ENCODE measurements at places on chromosomes 5 and 9. TPM values are rescaled to one million over a fixed set of nuclear protein-coding genes. Genes with fewer than 3 reads are reported as not detected.

GDA gene
- total RNA-seq, result 282 TPM

HNRNPAB gene
- 85.2 TPM for total RNA-seq

NAIF1 gene
- total RNA-seq, result 26.1 TPM

HEMGN gene
- not detected for total RNA-seq

INSL4 gene
- not detected for total RNA-seq

ZDHHC12 gene
- total RNA-seq, result 177 TPM

DNA sequence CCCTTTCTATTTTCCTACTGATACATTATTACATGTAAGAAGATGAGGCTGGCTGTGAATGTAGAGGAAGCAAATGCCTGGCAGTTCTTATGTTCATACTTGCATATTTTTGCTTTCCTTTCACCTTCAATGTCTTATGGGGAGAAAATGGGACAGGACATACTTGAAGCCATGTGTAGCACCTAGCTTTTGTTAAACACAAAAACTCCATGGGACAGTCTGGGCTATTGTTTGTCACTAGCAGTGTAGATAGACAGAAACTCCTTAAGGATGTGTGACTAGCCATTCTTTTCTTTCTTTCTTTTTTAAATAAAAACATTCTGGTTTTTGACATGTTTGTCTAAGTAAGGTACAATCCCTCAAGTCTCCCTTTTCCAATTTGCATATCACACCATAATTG is 122.7 kb downstream of the ARL15 start:
- no peaks in the 10 kb centered on the region for H3K36me3 ChIP-seq
- H3K27me3 ChIP-seq, result no peaks in the 10 kb centered on the region
- H3K4me1 ChIP-seq, result no peaks in the 10 kb centered on the region
- no peak for DNase-seq
- no peak overlapping the region for H3K27ac ChIP-seq
- H3K4me3 ChIP-seq, result no peak overlapping the region

- DNase-seq, result no peak
- no peaks in the 10 kb centered on the region for H3K27me3 ChIP-seq
- H3K27ac ChIP-seq, result no peak overlapping the region
- H3K4me1 ChIP-seq, result no peaks in the 10 kb centered on the region
- no peaks in the 10 kb centered on the region for H3K36me3 ChIP-seq
- no peak overlapping the region for H3K4me3 ChIP-seq
Measured at GRCh38 chr5:148839960-148840359, 13.5 kb downstream of the ADRB2 start.

DNA sequence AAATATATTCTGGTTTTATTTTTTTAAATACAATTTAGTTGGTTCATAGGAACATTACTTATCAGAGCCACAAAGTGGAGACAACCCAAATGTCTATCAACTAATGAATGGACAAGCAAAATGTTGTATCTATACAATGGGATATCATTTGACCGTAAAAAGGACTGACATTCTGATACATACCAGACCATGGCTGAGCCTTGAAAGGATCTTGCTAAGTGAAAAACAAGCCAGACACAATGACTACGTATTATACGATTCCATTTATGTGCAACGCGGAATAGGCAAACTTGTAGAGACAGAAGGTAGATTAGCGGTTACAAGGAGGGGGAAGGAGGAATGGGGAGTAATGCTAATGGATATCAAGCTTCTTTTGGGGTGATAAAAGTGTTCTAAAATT is 621.6 kb downstream of the BNC2 start:
- no peaks in the 10 kb centered on the region for H3K36me3 ChIP-seq
- H3K4me1 ChIP-seq, result no peaks in the 10 kb centered on the region
- DNase-seq, result no peak
- no peaks in the 10 kb centered on the region for H3K27me3 ChIP-seq

- no peaks in the 10 kb centered on the region for H3K27me3 ChIP-seq
- H3K4me3 ChIP-seq, result no peak overlapping the region
- no peaks in the 10 kb centered on the region for H3K4me1 ChIP-seq
- DNase-seq, result no peak
Measured at GRCh38 chr5:39846144-39846543, 421.4 kb upstream of the DAB2 start.

- no peaks in the 10 kb centered on the region for H3K36me3 ChIP-seq
- H3K27ac ChIP-seq, result no peak overlapping the region
- peaks cover 8% of the 10 kb centered on the region for H3K27me3 ChIP-seq
Measured at GRCh38 chr9:123373447-123373923, 17.5 kb downstream of the CRB2 start.

DNA sequence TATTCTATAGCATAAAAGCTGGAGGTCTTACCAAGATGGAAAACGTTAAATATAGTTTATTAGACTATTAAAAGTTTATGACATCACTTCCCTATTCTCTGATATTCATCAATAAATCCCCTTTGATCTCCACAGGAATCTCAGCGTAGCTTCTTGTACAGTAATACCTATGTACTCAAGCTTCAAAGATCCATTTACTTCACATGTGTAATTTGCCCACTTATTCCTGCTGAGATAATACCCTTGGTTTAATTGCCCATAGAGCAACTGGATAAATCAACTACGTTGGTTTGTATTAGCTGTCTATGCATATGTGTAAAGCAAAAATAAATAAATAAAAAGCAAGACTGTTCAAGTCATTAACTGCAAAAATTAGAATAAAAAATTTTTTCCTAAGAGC is 219.7 kb downstream of the EFNA5 start:
- H3K36me3 ChIP-seq, result no peaks in the 10 kb centered on the region

DNA sequence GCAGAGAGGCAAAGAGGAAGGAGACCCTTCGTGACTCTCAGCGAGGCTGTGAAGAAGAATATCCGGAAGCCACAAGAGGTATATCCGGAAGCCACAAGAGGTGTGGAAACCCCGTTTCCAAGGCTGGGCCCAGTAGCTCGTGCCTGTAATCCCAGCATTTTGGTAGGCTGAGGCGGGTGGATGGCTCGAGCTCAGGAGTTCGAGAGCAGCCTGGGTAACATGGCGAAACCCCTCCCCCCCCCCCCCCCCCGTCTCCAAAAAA is 612 bp upstream of the BBLN start:
- peaks cover 18% of the 10 kb centered on the region for H3K36me3 ChIP-seq
- no peaks in the 10 kb centered on the region for H3K4me1 ChIP-seq
- no peaks in the 10 kb centered on the region for H3K27me3 ChIP-seq
- peak overlapping the region; percentile 79 for H3K27ac ChIP-seq

DNA sequence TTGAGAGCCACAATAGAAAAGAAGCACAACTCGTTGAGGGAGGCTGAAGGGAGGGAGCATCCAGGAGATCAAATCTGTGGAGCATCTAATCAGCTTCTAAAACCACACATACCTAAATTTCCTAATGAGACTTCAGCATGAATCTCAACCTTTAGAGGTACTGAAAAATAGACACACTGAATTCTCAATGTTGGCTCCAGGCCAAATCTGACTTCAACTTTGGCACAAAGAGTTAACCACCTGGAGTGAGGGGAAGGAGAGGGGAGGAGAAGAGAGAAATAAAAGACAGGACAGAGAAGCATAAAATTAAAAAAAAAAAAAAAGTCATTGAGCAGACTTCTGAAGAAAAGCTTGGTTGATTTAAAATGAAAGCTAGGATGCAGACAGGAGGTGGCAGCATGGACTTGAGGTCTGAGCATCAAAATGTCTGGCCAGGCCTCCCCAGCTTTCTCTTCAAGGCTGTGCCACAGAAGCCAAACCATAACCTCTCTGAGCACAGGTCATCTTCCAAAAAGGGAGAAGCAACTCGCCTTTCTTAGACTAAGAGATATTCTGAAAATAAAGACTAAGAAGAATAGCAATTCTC is 205.6 kb downstream of the DENND1A start:
- no peak overlapping the region for H3K27ac ChIP-seq
- H3K4me3 ChIP-seq, result no peak overlapping the region
- no peak for DNase-seq
- H3K27me3 ChIP-seq, result no peaks in the 10 kb centered on the region
- H3K4me1 ChIP-seq, result no peaks in the 10 kb centered on the region

- H3K36me3 ChIP-seq, result peaks cover 26% of the 10 kb centered on the region
- no peaks in the 10 kb centered on the region for H3K4me1 ChIP-seq
- no peak for DNase-seq
- H3K4me3 ChIP-seq, result no peak overlapping the region
- H3K27ac ChIP-seq, result no peak overlapping the region
Measured at GRCh38 chr9:72907421-72907820, 45.4 kb downstream of the ALDH1A1 start.

DNA sequence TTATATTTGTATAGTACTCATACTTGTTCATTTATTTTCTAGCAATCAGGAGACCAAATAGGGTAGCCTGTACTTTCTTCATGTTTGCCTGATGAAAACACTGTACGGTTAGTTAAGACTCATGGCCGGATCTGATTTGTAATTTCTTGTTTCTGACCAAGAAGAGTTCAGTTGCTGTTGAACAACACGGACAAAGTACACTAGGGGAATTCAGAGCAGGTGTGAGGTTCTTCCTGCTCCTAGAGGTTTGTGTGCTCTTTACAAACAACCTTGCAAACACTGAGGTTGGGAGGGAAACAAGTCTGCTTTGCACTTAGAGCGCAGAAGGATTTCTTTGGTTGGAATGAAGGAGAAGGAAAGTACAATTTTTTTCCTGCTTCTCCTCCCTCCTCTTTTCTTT is 69.7 kb downstream of the TRIO start:
- peaks cover 15% of the 10 kb centered on the region for H3K4me1 ChIP-seq
- DNase-seq, result no peak
- H3K36me3 ChIP-seq, result no peaks in the 10 kb centered on the region
- H3K27ac ChIP-seq, result peak overlapping the region; percentile 72
- H3K4me3 ChIP-seq, result no peak overlapping the region

DNA sequence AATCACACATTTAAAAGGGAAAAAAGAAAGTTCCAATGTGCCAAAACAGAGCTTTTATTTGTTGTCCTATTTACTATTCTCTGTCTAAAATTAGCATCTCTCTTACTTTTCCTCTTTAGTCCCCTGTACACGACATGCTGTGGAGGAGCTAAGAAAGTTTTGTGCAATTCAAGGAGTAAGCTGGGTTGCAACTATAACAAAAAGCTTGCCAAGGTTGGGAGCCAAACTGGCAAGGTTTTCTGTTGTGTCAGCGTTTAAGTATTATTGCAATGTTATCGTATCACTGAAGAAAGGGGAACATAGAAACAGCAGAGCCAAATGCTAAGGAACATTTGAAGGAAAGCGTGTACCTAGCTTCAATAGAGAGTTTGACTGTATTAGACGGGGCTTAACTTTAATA is 680.8 kb downstream of the CETN3 start:
- no peak overlapping the region for H3K27ac ChIP-seq
- no peak overlapping the region for H3K4me3 ChIP-seq
- H3K36me3 ChIP-seq, result no peaks in the 10 kb centered on the region
- no peak for DNase-seq
- no peaks in the 10 kb centered on the region for H3K4me1 ChIP-seq

DNA sequence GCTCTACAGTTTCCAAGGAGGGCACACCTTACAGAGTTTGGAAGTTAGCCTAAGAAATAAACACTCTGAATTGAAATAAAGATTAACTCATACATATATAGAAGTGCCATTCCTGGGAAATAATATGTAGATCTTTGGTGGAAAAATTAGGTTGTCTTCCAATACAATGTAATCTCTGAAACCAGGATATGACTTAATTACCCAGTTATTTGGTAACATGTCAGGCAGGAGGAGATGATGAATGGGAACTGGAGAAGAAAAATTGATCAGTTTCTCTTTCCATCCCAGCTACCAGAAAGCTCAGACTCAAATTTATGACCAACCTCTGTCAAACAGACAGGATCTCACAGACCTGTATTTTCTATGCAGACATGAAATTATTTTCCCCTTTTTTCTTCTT is 215.2 kb upstream of the SNX2 start:
- no peak overlapping the region for H3K27ac ChIP-seq
- H3K27me3 ChIP-seq, result no peaks in the 10 kb centered on the region
- no peak for DNase-seq
- H3K4me1 ChIP-seq, result peaks cover 4% of the 10 kb centered on the region

DNA sequence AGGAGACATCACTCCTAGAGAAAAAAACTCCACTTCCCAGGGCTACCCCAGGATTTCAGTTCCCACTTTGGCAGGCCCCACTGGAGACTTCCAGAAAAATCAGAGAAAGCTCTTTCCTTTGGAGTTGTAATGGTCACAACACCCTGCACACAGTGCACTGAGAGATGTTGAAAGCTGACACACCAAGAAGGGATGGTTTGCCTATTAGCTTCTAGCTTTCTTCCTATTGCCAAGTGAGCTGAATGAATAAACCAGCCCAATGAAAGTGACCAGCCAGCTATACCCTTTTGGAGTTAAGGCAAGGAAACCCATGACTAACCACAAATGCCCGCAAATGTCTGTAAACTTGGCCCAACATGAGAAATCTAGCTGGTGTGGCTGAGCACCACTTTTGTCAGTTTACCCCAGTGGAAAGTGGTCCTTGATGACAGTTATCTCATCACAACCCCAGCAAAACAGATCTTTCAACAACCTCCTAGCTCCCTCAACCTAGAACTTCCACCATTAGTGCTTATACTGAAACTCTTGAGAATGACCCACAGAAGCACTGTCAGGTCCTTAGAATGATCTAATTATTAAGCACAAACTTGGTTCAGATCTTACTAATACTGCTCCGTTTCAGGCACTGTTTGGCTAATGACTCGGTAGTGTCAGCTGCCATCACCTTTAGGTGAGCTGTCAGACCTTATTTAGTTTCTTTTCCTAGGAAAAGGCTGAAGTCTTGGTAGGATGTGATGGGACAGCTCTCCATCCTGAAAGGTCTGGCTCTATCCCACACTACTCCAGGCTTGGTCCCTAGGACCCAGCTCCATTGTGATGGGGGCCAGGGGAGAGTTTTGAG is 11.2 kb downstream of the IRF1 start:
- peaks cover 44% of the 10 kb centered on the region for H3K4me1 ChIP-seq
- H3K36me3 ChIP-seq, result no peaks in the 10 kb centered on the region
- no peaks in the 10 kb centered on the region for H3K27me3 ChIP-seq

DNA sequence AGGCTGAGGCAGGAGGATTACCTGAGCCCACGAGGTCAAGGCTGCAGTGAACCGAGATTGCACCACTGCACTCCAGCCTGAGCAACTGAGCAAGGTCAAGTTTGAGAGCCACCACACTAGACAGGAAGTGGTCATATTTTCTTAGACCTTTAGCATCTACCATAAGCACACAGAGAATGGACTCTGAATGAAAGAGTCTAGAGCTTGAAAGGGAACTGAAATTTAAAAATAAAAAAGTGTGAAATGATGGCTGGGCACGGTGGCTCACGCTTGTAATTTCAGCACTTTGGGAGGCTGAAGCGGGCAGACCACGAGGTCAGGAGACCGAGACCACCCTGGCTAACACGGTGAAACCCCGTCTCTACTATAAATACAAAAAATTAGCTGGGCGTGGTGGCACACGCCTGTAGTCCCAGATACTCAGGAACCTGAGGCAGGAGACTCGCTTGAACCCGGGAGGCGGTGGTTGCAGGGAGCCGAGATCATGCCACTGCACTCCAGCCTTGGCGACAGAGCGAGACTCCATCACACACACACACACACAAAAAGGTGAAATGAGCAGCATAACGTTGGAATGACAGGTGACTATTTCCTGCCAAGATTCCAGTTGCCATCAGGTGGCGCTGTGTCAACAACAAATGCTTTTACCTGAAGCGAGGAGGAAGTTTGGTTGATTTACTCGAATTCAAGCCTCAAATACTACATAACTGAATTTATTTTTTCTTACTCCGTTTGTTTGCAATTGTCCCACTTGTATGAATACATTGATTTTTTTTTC is 21.3 kb upstream of the AK3 start:
- DNase-seq, result peak; percentile 78
- H3K4me1 ChIP-seq, result no peaks in the 10 kb centered on the region
- peak overlapping the region; percentile 12 for H3K4me3 ChIP-seq
- no peaks in the 10 kb centered on the region for H3K36me3 ChIP-seq
- H3K27ac ChIP-seq, result peak overlapping the region; percentile 46
- no peaks in the 10 kb centered on the region for H3K27me3 ChIP-seq

GRCh38 chr5:42005561-42006153 is 80.6 kb downstream of the FBXO4 start:
- H3K27me3 ChIP-seq, result no peaks in the 10 kb centered on the region
- no peak overlapping the region for H3K4me3 ChIP-seq
- H3K27ac ChIP-seq, result no peak overlapping the region
- no peaks in the 10 kb centered on the region for H3K36me3 ChIP-seq

Measured in Peyer's patch (tissue), 4 donors.